ENCODE measurements at places on chromosomes 5 and 9. TPM values are rescaled to one million over a fixed set of nuclear protein-coding genes. Genes with fewer than 3 reads are reported as not detected.

GRCh38 chr9:118426772-118427171, 722.6 kb downstream of the TLR4 start:
- DNase-seq = no peak
- H3K4me1 ChIP-seq = no peaks in the 10 kb centered on the region
- no peaks in the 10 kb centered on the region for H3K36me3 ChIP-seq
- no peaks in the 10 kb centered on the region for H3K27me3 ChIP-seq
- no peak overlapping the region for H3K4me3 ChIP-seq
- no peak overlapping the region for H3K27ac ChIP-seq

The APBA1 gene
- 13.3 TPM for total RNA-seq

DNA sequence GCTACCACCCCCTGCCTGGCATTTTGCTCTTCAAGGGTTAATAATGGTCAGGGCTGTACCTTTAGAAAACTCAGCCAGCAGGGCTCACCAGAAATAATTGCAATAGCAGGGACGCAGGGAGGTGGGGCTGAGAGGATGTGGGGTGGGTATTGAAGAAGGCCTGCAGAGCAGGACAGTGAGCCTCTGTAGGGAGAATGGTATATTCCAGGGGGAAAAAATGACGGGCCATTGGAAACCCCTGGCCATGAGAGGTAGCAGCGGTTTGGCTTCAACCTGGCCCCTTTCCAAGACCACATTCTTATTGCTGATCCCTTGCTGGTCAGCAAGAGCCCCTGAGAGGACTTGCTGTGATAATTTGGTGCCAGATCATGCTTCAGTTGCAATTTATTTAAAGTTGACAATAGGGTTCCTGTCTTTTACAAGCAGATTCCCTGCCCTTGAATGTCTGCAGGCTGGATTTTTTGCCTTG, 36.7 kb upstream of the CTNNA1 start:
- DNase-seq = no peak
- no peak overlapping the region for H3K4me3 ChIP-seq
- H3K27ac ChIP-seq = no peak overlapping the region
- H3K27me3 ChIP-seq = no peaks in the 10 kb centered on the region
- no peaks in the 10 kb centered on the region for H3K36me3 ChIP-seq
- no peaks in the 10 kb centered on the region for H3K4me1 ChIP-seq

GRCh38 chr5:52895075-52895474, 94.1 kb upstream of the ITGA2 start:
- H3K4me3 ChIP-seq = no peak overlapping the region
- H3K4me1 ChIP-seq = no peaks in the 10 kb centered on the region
- H3K36me3 ChIP-seq = no peaks in the 10 kb centered on the region
- H3K27me3 ChIP-seq = no peaks in the 10 kb centered on the region

- H3K27me3 ChIP-seq = no peaks in the 10 kb centered on the region
- H3K27ac ChIP-seq = no peak overlapping the region
- no peak overlapping the region for H3K4me3 ChIP-seq
Measured at GRCh38 chr5:159802661-159803060, 113.6 kb upstream of the ADRA1B start.

The GABRG2 gene
- total RNA-seq = 0.74 TPM

GRCh38 chr9:2354216-2354615, 267.4 kb upstream of the VLDLR start:
- no peaks in the 10 kb centered on the region for H3K4me1 ChIP-seq
- no peak overlapping the region for H3K27ac ChIP-seq
- no peak for DNase-seq
- H3K27me3 ChIP-seq = no peaks in the 10 kb centered on the region
- no peaks in the 10 kb centered on the region for H3K36me3 ChIP-seq

DNA sequence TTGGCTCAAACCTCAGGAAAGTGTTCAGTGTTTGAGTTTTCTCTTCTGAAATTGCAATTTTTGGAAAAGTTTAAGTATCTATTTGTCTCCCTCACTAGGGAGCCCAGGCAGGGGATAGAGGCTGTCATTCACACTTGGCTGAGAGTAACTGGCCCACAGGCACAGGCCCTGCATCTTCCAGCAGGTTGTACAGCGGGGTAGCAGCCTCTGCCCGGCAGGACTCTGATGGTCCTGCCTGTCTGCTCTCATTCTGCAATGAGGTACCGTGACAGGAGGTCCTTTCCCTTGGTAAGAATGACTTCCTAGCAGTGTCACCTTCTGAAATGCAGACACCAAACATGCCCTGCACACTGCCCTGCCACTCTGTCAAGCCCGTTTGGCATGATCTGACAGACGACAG, 282.8 kb upstream of the DAP start:
- no peaks in the 10 kb centered on the region for H3K27me3 ChIP-seq
- no peak overlapping the region for H3K27ac ChIP-seq
- no peak for DNase-seq
- no peaks in the 10 kb centered on the region for H3K36me3 ChIP-seq
- H3K4me3 ChIP-seq = no peak overlapping the region

GRCh38 chr5:132557478-132558172, 848 bp downstream of the RAD50 start:
- peaks cover 23% of the 10 kb centered on the region for H3K4me1 ChIP-seq
- H3K27me3 ChIP-seq = no peaks in the 10 kb centered on the region
- H3K4me3 ChIP-seq = peak overlapping the region; percentile 70
- H3K27ac ChIP-seq = peak overlapping the region; percentile 83
- DNase-seq = no peak

GRCh38 chr5:420632-421286, 22.2 kb upstream of the EXOC3 start:
- peaks cover 9% of the 10 kb centered on the region for H3K4me1 ChIP-seq
- DNase-seq = no peak
- H3K27ac ChIP-seq = no peak overlapping the region
- H3K36me3 ChIP-seq = no peaks in the 10 kb centered on the region
- H3K27me3 ChIP-seq = no peaks in the 10 kb centered on the region

- H3K36me3 ChIP-seq = no peaks in the 10 kb centered on the region
- H3K4me3 ChIP-seq = no peak overlapping the region
- H3K27me3 ChIP-seq = no peaks in the 10 kb centered on the region
- DNase-seq = no peak
Measured at GRCh38 chr5:123456242-123456641, 33.0 kb upstream of the CEP120 start.

The ANKRD20A1 gene
- total RNA-seq = 18.2 TPM

The TNFSF15 gene
- total RNA-seq = 0.74 TPM

GRCh38 chr5:180097926-180098325, 26.4 kb upstream of the RNF130 start:
- H3K27ac ChIP-seq = no peak overlapping the region
- H3K36me3 ChIP-seq = no peaks in the 10 kb centered on the region
- H3K4me3 ChIP-seq = no peak overlapping the region

- DNase-seq = no peak
- H3K36me3 ChIP-seq = no peaks in the 10 kb centered on the region
- peaks cover 4% of the 10 kb centered on the region for H3K4me1 ChIP-seq
- H3K4me3 ChIP-seq = no peak overlapping the region
- no peak overlapping the region for H3K27ac ChIP-seq
Measured at GRCh38 chr5:54904425-54904824, 81.0 kb downstream of the ESM1 start.

- H3K27ac ChIP-seq = no peak overlapping the region
- no peak for DNase-seq
- peaks cover 3% of the 10 kb centered on the region for H3K36me3 ChIP-seq
- no peak overlapping the region for H3K4me3 ChIP-seq
- no peaks in the 10 kb centered on the region for H3K27me3 ChIP-seq
Measured at GRCh38 chr5:113090336-113091106, 113.9 kb downstream of the DCP2 start.

The SLC6A7 gene
- total RNA-seq = 0.25 TPM

GRCh38 chr5:137040024-137040423, 459.1 kb downstream of the SPOCK1 start:
- no peak for DNase-seq
- no peak overlapping the region for H3K4me3 ChIP-seq
- H3K27me3 ChIP-seq = no peaks in the 10 kb centered on the region
- H3K4me1 ChIP-seq = no peaks in the 10 kb centered on the region

GRCh38 chr5:134446938-134447337, 35.3 kb upstream of the CDKN2AIPNL start:
- H3K4me1 ChIP-seq = no peaks in the 10 kb centered on the region
- no peak overlapping the region for H3K27ac ChIP-seq
- no peaks in the 10 kb centered on the region for H3K36me3 ChIP-seq

DNA sequence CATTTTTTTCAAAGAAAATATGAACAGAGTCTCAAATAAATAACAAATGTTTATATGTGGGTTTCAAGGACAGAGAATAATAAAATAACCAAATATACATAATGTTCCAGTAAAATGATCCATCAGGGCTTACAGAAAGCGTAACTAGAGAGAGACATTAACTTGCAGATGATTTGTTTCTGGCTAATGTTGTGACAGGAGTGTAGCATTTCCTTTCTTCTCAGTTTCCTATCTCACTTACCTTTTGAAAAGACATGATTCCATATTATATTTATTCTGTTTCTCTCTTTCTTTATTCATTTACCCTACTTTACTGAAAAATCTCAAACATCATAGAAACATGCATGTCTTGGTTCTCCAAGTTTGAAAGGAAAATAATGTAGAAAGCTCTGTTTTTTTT, 451.3 kb upstream of the CDH9 start:
- H3K4me1 ChIP-seq = no peaks in the 10 kb centered on the region
- H3K36me3 ChIP-seq = no peaks in the 10 kb centered on the region
- H3K27me3 ChIP-seq = no peaks in the 10 kb centered on the region
- H3K27ac ChIP-seq = no peak overlapping the region
- no peak overlapping the region for H3K4me3 ChIP-seq

The CCDC112 gene
- 7.9 TPM for total RNA-seq

DNA sequence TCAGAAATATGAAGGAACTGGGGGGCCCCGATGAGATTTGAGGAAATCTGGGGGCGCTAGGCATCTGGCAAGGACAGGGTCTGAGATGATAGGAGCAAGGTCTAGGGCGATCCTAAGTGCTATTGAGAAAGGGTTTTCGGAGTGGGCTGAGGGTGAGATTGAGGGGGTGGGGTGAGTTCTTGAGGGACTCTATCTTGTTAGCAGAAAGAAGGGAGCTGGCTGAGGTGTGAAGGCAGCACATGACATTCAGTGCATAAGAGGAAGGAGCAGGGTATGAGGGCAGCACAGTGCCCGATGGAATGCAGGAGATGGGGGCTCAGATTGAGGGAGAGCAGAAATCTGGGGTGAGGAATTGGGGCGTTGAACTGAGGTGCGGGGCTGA, 640 bp downstream of the TRIM32 start:
- peaks cover 54% of the 10 kb centered on the region for H3K4me1 ChIP-seq
- no peaks in the 10 kb centered on the region for H3K36me3 ChIP-seq
- H3K27me3 ChIP-seq = no peaks in the 10 kb centered on the region
- peak overlapping the region; percentile 86 for H3K27ac ChIP-seq
- H3K4me3 ChIP-seq = peak overlapping the region; percentile 79

- no peak overlapping the region for H3K27ac ChIP-seq
- H3K4me1 ChIP-seq = peaks cover 7% of the 10 kb centered on the region
- H3K36me3 ChIP-seq = no peaks in the 10 kb centered on the region
- no peak overlapping the region for H3K4me3 ChIP-seq
- DNase-seq = no peak
- no peaks in the 10 kb centered on the region for H3K27me3 ChIP-seq
Measured at GRCh38 chr9:119052339-119053030, 316.8 kb downstream of the BRINP1 start.

DNA sequence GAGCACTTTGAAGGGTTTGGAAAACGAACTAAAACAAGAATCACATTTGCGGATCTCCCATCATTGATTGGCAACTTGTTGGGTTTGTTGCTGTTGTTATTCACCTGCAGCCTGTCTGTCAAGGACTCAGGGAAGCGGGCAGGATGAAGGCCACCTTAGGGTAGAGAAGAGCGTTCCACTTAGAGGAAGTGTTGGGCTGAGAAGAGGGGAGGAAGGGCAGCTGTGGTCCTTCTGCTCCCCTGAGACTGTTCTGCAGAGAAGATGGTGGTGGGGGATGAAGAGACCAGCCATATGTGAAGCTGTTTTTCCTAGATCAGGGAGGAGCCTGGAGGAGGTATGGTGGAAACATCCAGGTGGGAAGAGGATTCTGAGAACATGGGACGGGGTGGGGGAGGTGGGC, 70.6 kb upstream of the CPEB4 start:
- no peak overlapping the region for H3K27ac ChIP-seq
- DNase-seq = no peak
- H3K4me1 ChIP-seq = no peaks in the 10 kb centered on the region
- no peaks in the 10 kb centered on the region for H3K27me3 ChIP-seq

DNA sequence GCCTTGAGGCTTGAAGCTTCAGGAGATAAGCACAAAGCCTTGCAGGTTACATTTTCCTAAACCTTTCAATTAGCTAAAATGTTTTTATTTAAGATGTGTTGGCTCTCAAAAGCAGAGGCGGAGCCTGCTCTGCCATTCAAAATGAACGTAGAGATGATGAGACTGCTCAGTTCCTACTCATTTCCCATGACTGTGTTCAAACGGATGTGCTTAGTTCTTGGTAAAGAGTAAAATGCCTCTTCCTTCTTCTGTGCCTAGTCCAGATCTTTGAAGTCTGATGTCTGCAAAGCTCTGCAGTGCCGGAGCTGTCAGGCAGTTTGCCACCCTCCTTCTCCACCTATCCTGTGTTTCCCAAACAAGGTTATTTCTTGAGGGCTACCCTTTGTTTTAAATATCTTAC, 46.3 kb upstream of the ADAMTSL1 start:
- H3K36me3 ChIP-seq = no peaks in the 10 kb centered on the region
- no peak overlapping the region for H3K27ac ChIP-seq
- H3K27me3 ChIP-seq = no peaks in the 10 kb centered on the region
- no peak for DNase-seq

DNA sequence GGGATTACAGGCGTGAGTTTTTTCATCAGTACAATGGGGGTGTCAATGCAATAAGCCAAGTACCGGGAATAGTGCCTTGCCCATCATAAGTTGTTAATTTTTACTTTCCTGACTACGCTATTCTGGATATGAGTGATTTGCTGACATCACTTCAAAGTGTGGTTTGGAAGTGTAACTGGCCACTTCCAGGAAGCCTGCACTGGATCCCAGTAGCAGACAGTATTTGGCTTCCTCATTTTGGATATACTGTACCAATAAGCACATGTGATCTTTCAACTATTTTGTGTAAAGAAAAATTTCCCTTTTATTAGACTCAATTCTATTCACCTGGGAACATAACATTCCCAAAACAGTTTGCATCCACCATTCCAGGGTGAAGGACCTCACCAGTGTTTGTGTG, 417.7 kb upstream of the KLF4 start:
- DNase-seq = no peak
- no peak overlapping the region for H3K4me3 ChIP-seq
- no peaks in the 10 kb centered on the region for H3K36me3 ChIP-seq
- H3K27ac ChIP-seq = no peak overlapping the region
- H3K4me1 ChIP-seq = no peaks in the 10 kb centered on the region
- H3K27me3 ChIP-seq = no peaks in the 10 kb centered on the region

DNA sequence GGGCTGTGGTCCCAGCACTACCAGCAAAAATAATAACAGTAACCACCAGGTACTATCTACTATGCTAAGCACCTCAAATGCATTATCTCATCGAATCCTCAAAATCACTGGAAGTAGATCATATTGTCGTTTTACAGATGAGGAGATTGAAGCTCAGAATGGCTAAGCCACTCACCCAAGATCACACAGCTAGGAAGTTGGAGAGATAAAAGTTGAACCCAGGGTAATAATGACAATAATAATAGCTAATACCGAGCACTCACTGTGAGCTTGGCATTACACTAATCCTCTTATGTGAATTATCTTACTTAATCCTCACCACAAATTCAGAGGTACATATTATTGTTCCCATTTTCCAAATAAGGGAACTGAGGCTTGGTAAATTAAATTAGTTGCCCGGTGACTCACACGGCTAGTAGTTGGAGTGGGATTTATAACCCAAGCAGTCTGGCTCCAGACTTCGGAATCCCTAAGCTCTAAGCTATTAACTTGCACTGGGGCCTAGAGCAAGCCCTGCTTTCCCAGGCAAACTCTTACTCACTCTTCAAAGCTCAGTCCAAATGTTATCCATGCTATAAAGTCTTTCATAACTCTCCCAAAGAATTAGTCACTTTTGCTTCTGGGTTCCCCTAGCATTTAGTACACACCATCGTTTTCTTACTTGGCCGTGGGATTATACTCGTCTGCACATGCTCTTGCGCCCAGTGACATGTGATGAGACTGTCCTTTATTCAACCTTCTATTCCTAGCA, 3.8 kb downstream of the ARSI start:
- no peaks in the 10 kb centered on the region for H3K27me3 ChIP-seq
- no peak overlapping the region for H3K4me3 ChIP-seq
- H3K36me3 ChIP-seq = no peaks in the 10 kb centered on the region
